ENCODE measurements at places on chromosomes 12 and 14.

GRCh38 chr14:77485901-77486678, 12.5 kb downstream of the ISM2 start:
- no peak for DNase-seq

DNA sequence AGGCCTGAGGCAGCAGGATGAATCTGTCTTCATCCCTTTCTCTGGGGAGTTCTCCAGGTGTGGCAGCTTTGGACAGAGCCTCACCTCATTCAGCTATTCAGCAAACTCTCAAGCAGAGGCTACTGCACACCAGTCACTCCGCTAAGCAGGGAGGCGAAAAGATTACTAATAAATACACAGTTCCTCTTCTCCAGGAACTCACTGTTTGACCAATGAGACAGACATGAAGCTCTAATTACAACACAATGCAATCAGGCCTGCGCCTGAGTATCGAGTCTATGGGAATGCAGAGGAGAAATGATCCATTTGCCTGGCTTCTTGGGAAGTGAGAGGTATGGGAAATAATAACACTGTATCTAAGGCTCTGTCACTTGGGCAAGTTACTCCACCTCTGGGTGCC, 178.1 kb downstream of the CRADD start:
- DNase-seq: no peak

- DNase-seq: no peak
Measured at GRCh38 chr12:90953956-90954421, 987 bp downstream of the CCER1 start.

DNA sequence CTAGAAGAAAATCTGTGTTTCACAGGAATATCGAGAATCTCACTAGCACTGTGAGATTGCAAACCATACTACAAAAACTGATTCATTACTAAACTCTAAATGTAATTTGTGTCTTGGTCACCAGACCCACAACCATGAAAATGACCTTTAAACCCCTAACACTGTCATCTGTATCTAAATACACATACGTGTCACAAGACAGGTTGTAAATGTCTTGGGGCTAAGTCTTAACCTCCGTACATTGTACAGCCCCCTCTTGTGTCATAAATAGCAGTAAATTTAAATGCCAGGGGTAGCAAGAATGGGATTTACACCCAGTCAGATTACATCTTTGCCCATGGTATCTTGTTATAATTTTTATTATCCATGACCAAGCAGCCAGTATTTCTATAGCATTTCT, 117.3 kb downstream of the GPR135 start:
- DNase-seq: no peak

DNA sequence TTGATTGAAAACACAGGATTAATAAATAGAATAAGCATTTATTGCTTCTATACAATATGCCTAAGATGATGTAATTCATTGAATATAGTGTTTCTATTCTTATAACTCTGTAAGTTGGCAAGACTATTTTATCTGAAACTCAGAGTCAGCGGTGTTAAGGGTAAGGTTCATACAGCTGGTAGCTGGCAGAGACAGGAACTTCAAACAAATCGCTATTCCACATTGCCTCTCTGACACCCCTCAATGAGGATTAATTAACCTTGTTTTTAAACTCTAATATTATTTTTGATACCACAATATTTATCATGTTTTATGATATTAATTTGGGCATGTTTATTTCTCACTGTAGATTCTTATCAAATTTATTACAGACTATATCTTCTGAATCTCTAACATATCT, 323.4 kb downstream of the ACSS3 start:
- DNase-seq: no peak

GRCh38 chr12:48954841-48955501, 2.3 kb downstream of the ARF3 start:
- DNase-seq: no peak

GRCh38 chr12:50243507-50243906, 39.8 kb downstream of the LIMA1 start:
- DNase-seq: no peak

DNA sequence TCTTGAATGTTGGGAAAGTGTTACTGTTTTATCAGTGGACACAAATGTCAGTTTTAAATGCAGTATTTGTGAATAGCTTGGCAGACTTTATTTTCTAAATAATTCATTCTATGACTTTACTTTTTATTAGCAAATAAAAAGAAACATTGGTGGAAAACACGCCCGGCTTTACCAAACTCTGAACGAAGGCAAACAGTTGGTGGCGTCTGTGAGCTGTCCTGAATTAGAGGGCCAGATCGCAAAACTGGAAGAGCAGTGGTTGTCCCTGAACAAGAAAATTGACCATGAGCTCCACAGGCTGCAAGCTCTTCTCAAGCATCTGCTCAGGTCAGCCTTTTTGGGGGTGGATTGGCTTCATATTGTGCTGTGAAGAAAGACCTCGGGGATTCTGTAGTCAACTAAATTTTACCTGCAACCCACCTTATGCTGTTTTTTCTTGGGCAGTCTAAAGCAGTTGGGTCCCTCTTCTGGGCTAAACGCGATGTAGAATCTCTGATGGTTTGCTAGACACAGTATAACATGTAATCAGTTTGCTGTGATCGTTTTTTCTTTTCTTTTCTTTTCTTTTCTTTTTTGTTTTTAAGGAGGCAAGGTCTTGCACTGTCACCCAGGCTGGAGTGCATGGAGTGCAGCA, 156.4 kb downstream of the ESR2 start:
- no peak for DNase-seq

- DNase-seq: no peak
Measured at GRCh38 chr14:81819910-81820309, 286.3 kb upstream of the SEL1L start.

GRCh38 chr12:111753144-111753881, 13.4 kb upstream of the ALDH2 start:
- no peak for DNase-seq

DNA sequence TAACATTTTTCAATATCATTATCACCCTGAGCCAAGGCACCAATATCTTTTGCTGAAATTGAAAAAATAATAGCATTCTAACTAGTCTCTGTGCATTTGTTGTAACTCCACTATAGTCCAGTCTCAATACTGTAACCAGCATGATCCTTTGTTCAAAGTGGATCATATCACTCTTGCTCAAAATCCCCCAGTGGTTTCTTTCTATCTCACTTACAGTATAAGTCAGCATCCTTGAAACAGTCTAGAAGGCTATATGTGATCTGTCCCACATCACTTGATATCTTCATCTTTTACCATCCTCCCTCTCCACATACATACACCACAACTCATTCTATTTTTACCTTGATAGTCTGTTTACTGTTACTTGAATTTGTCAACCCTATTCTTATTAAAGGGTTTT, 435.7 kb downstream of the CCER1 start:
- no peak for DNase-seq

- DNase-seq: no peak
Measured at GRCh38 chr14:99527026-99527425, 45.8 kb downstream of the CCNK start.

DNA sequence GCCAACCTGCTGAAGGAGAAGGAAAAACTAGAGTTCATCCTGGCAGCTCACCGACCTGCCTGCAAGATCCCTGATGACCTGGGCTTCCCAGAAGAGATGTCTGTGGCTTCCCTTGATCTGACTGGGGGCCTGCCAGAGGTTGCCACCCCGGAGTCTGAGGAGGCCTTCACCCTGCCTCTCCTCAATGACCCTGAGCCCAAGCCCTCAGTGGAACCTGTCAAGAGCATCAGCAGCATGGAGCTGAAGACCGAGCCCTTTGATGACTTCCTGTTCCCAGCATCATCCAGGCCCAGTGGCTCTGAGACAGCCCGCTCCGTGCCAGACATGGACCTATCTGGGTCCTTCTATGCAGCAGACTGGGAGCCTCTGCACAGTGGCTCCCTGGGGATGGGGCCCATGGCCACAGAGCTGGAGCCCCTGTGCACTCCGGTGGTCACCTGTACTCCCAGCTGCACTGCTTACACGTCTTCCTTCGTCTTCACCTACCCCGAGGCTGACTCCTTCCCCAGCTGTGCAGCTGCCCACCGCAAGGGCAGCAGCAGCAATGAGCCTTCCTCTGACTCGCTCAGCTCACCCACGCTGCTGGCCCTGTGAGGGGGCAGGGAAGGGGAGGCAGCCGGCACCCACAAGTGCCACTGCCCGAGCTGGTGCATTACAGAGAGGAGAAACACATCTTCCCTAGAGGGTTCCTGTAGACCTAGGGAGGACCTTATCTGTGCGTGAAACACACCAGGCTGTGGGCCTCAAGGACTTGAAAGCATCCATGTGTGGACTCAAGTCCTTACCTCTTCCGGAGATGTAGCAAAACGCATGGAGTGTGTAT, 2.4 kb downstream of the FOS start:
- DNase-seq: no peak

DNA sequence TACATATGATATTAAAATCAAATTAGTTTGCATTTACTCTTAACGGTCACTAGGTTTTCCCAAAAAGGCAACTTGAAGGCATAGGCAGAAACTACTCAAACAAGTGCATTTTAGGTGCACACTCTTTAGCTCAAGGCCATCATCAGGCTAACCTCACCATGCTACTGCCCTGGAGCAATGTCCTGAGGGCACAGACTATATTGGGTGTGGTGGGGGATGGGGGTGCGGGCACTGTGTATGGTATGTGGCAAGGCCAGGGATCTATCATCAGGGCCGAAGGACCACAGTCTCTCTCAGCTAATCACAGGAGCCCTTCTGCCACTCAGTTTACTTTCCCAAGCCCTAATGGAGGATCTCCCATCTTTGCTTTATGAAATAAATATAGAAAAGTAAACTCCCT, 51.9 kb downstream of the SH2B3 start:
- DNase-seq: no peak

DNA sequence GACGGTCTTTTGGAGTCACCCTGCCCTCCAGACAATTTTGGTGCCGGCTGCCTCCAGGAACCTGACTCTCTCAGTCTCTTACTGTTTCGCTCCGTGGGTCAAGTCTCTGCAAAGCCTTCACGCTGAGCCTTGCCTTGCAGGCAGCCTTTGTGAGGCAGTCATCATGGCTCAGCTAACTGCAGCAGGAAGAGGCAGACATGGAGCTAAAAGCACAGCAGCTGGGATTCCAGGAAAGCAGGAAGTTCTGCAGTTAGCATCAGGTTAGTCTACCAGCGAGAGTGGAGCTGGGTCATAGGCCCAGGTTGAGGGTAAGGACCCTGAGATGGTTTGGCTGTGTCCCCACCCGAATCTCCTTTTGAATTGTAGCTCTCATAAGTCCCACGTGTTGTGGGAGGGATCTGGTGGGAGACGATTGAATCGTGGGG, 305.4 kb downstream of the PCNX1 start:
- DNase-seq: no peak

DNA sequence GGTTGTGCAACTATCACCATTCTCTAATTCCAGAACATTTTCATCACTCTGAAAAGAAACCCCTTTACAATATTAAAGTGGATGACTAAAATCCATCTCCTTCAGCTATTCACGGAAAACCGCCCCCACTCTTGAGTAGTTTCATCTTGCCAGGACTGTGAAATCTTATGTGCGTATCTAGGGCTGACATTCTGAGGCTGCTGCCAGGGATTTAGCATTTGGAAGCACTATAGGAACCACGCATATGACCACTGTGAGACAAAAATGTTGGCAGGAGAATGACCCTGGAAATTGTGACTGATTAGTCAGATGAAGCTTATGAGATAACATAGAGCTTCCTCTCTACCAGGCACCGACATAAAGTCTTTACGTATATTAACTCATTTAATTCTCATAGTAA, 305.2 kb upstream of the PDE3A start:
- no peak for DNase-seq

- DNase-seq: no peak
Measured at GRCh38 chr14:96065661-96066459, 26.7 kb downstream of the C14orf132 start.

DNA sequence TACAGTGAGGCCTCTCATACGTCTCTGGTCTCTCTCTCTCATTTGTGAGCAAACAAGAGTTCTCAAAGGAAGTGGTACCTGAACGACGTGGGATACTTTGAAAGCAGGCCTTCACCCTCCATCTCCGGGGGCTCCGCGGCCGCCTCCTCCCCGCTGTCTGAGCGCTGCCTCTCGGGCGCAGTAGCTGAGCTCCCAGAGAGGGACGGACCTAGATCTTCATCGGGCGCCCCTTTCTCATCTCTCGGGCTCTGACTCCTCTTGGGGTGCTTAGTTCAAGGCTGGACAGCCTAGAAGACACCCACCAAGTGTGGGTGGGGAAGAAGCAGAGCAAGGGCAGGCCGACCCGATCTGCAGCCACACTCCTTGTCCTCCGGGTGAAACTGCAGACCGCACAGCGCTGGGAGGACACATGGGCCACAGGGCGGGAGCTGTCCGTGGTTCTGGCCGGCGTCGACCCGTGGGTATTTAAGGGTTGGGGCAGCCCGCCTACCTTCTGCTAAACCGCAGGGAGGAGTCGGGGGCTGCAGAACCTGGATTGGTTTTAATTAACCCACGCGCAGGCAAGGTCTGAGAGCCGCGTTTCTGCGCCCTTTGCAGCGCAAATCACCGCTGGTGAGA, 92.7 kb downstream of the PAH start:
- no peak for DNase-seq

DNA sequence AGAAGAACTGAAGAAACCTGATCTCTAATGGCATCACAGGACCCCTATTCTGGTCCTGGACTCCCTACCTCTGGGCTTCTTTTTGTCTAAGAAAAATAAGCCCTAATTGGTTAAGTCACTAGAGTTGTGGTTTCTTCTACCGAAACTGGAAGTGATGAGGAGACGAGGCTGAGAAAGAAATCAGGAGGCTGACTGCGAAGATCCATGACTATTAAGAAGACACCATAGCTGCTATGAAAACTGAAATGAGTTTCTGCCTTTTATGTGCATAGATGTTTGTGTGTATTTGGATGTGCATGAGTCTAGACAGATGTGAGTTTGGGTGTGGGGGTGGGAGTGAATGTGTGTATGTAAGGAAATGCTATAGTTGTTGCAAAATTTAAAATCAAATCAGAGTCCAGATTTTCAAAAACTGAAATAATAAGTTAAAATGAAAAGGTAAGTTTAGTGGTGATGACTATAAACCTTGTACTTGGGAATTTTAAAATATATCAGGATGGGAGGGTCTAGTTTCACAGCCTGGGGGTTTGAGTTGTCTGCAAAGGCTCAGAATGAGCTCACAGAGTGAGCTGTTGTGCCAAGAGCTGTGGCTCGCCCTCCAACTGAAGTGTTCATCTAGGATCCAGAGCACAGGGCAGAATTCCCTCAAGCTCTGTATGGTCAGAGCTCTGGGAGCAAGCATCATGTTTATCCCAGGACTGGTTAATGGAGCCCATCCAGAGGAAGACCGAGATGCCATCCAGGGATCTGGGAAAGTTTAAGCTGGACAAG, 94.9 kb downstream of the VCPKMT start:
- DNase-seq: no peak

GRCh38 chr14:59695198-59695597, 118.6 kb upstream of the CCDC175 start:
- no peak for DNase-seq
